ENCODE measurements at places on chromosomes 13 and 19.
A peak's percentile ranks its signal among the peaks of the same experiment; 100 is the strongest.

DNA sequence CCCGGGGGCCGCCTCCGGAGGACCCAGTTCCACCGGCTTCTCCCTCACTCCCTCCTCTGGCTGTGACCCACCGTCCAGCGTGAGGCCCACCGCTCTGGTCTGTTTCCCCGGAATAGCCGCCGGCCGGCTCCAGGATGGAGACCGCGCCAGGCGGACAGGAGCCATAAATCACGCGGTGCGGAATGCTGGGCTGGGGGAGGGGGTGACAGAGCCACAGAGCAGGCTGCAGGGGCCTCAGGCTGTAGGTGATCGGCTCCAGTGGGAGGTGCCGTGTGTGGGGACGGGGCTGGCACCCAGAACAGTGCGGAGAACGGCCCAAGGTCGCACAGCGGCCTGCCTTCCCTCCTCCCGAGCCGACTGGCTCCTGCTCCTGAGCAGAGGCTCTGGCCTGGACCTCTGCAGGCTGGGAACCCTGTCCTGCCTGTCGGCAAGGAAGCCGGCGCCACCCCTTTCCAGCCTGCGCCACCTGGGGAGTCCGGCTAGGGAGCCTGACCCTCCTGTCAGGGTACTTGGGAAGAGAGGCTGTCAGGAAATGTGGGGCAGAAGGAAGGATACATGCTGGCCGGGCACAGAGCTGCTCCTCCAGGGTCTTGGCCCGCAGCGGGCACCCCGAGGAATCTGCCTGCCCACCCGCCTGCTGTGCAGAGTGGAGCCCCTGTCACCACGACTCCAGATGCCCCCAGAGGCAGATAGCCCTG is 8.3 kb downstream of the PIAS4 start:
- no peak for DNase-seq

DNA sequence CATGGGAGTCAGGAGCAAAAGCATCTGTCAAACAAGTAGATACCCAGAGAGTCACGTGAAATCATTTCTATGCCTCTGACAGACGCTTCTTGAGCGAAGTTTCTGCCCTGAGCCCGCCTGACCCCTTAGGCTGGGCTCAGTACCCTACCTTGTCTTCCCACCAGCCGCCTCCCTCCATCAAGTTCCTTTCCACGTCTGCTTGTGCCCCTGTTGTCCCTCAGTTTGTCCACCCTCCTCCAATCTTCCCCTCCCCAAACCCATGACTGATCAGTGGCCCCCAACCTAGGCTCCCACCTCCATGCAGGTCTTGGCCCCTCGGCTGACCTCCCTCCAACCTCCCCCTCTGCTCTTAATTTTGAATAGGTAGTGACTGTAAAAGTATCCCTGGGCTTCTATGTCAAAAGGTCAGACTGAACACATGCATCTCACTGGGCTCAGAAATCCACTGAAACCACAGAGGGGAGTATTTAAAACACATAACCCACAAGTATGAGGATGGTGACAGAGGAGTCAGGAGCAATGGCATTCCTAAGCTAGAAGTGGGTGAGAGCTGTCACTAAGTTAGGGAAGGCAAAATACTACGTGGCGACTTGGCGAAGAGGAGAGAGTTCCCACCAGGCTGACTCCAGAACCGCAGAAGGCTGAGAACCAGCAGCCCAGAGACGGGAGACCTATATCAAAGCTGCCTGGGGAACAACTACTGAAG is 1.7 kb upstream of the ZNF446 start:
- no peak for DNase-seq

DNA sequence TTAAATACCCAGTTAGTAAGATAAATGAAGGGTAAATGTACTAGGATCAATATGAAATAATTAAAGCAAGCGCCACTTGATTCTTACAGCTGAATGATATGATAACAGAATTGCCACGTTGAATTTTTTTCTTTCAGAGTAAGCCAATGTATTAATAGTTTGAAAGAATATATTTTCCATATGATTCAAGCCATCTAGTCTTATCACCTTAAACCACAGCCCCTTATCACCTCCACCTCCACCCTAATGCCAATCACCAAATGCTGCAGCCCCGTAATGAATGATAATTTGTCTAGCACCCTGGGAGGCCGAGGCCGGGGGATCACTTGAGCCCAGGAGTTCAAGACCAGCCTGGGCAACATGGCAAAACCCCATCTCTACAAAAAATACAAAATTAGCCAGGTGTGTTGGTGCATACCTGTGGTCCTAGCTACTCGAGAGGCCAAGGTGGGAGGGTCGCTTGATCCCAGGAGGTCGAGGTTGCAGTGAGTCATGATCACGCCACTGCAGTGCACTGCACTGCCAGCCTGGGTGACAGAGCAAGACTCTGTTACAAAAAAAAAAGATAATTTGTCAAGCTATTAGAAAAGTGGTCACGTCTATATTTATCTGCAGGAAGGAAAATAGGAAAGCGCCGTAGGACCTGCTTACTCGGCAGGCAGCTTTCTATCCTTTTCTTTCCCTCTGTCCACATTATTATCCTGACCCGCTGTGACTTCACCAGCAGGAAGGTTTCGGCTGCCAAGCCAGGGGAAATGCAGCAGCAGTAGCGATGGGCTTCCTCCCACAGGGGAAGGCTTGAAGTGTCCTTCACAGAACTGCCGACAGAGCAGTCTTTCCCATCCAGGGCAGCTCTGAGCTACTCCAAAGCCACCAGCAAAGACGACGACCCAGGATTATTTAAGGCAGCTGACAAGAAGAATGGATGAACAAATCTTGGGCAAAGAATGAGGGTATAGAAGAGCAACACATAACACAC is 19.7 kb upstream of the CLN5 start:
- no peak for DNase-seq

- DNase-seq, result peak; percentile 38
These were observed 143.4 kb downstream of the DLEU7 start for GRCh38 chr13:50699874-50700663.

- DNase-seq, result no peak
These were observed 251.1 kb downstream of the EFNB2 start for GRCh38 chr13:106284358-106284757.

DNA sequence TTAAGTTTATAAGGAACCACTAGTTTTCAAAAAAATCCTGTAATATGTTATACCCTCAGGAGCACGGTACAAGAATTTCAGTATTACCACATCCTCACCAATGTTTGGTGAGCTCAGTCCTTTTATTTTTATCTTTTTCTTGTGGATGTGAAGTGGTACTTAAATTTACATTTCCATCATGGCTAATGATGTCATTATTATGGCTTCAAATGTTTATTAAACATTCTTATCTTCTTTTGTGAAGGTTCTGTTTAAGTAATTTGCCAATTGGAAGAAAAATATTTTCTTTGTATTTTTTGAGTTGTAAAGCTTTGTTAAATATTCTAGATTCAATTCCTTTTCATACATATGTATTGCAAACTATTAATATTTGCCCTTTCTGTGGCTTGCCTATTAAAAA is 291.0 kb downstream of the ENOX1 start:
- DNase-seq, result no peak

DNA sequence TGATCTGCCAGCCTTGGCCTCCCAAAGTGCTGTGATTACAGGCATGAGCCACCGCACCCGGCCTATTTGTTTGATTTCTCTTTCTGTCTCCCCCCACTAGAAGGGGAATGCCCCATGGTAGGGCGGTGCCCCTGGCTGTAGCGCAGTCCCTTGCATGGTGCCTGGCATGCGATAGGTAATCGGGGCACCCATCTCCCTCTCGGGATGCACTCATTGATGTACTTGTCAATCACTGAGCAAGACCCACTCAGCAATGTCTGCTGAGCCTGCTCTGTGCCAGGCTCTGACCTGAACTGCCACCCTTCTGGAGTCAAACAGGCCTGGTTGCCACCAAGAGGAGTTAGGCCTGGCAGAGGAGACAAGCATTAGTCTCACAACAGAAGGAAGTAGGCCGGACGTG is 19.8 kb downstream of the DNM2 start:
- no peak for DNase-seq

- peak; percentile 7 for DNase-seq
These were observed 1299.2 kb upstream of the SPRY2 start for GRCh38 chr13:81639984-81640582.
